Gastroesophageal sphincter (tissue), 4 donors: ENCODE measurements at places on chromosomes 7 and 10. TPM values are rescaled to one million over a fixed set of nuclear protein-coding genes. Genes with fewer than 3 reads are reported as not detected.

- ATAC-seq = no peak
Observed at GRCh38 chr10:114070710-114071109, 27.0 kb downstream of the ADRB1 start.

Gene SAP25
- total RNA-seq = not detected

DNA sequence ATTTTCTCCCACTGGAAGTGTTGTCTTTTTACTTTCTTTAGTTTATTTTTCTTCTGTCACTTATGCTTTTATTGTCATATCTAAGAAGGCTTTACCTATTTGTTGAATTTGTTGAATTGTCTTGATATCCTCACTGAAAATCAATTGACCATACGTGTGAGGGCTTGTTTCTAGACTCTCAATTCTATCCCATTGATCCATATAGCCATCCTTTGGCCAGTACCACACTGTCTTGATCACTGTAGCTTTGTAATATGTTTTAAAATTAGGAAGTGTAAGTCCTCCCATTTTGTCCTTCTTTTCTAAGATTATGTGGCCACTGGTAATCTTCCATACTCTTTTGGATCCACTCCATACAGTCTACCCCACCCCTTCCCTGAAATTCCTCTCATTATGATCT is 25.5 kb upstream of the MNX1 start:
- ATAC-seq = no peak

Gene TMEM176A
- total RNA-seq = 42.4 TPM

DNA sequence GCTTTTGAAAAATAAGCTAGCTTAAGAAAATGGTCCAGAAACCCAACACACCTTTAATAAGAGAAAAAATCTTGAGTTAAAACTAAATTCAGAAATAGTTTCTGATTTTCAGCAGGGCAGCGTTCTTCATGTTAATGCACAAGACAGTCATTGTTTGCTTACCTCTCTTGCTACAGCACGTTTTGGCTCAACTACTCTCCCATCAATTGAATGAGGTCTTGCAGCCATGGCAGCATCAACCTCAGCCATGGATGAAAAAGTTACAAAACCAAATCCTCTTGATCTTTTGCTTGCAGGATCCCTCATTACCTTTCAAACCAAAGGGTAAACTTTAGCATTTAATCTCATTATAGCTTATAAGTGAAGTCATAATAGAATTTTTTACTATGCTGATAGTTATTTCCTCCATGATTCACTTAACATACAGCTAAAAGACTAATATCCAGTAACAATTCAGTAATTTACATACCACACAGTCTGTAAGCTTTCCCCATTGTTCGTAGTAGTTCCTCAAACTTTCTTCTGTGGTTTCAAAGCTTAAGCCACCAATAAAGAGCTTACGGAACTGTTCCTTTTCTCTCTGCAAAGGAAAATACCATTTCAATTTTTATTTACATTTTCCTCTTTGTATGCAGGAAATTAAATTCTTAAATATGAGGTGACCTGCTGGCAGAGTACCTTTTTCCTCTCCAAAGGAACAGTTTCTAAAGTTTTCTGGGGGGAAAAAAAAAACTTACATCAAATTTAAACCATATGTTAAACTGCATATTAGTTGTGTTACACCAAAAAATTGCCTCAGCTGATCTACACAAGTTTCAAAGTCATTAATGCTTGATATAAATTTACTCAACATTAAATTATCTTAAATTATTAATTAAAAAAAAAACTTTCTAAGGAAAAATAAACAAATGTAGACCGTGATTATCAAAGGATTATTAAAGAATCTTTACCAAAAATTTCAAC is 3.1 kb downstream of the HNRNPA2B1 start:
- ATAC-seq = no peak

- ATAC-seq = no peak
Observed at GRCh38 chr10:31972519-31973041, 43.9 kb upstream of the ARHGAP12 start.

GRCh38 chr10:8144496-8144895 is 90.0 kb downstream of the GATA3 start:
- no peak for ATAC-seq

DNA sequence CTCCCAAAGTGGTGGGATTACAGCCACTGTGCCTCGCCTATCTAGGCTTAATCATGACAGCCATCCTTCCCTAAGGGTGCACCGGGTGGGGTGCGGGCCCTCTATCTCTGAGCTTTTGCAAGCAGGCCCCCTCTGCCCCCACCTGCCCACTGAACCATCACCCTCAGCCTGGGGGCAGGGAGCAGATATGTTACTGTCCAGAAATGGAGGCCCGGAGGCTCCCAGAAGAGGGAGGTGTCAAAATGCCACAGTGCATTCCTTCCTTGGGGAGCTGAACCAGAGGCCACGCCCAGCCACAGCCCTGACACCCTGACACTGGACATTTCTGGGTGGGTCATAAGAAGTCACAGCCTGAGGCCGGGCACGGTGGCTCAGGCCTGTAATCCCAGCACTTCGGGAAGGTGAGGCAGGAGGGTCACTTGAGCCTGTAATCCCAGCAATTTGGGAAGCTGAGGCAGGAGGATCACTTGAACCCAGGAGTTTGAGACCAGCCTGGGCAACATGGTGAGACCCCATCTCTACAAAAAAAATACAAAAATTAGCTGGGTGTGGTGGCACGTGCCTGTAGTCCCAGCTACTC is 129.8 kb upstream of the TNRC18 start:
- no peak for ATAC-seq

GRCh38 chr7:114312649-114313048 is 102.0 kb upstream of the FOXP2 start:
- ATAC-seq = no peak

- ATAC-seq = no peak
Observed at GRCh38 chr10:97444212-97444611, 1.6 kb downstream of the EXOSC1 start.

- no peak for ATAC-seq
Observed at GRCh38 chr7:148819697-148820360, 64.3 kb downstream of the EZH2 start.

GRCh38 chr7:43888993-43889945 is 17.1 kb downstream of the URGCP start:
- no peak for ATAC-seq

- peak; percentile 49 for ATAC-seq
Observed at GRCh38 chr10:26438534-26439341, 597 bp downstream of the APBB1IP start.

Gene RPA3
- total RNA-seq = 10.6 TPM

Gene BLNK
- total RNA-seq = 2.4 TPM

Gene ZNF425
- 6.4 TPM for total RNA-seq

GRCh38 chr10:95758351-95759025 is 2.5 kb downstream of the ENTPD1 start:
- ATAC-seq = no peak
